ENCODE measurements at places on chromosomes 4 and X. TPM values are rescaled to one million over a fixed set of nuclear protein-coding genes. Genes with fewer than 3 reads are reported as not detected.

The MAGEB17 gene
- total RNA-seq = not detected

The AREG gene
- total RNA-seq = not detected

The SEPTIN6 gene
- 63.6 TPM for total RNA-seq

The SPATA4 gene
- under 0.01 TPM for total RNA-seq

The TBX22 gene
- total RNA-seq = not detected

The TEX11 gene
- total RNA-seq = 1.5 TPM

The DUX4 gene
- total RNA-seq = not detected

The NPFFR2 gene
- not detected for total RNA-seq

The SPANXA2 gene
- not detected for total RNA-seq

The TLR10 gene
- not detected for total RNA-seq

The CACNA1F gene
- total RNA-seq = not detected

The YY2 gene
- 2.1 TPM for total RNA-seq

The TMEM35A gene
- 4.2 TPM for total RNA-seq

The HPSE gene
- 0.30 TPM for total RNA-seq

The FAM13A gene
- total RNA-seq = 27.6 TPM

The OTC gene
- not detected for total RNA-seq

The TEX13C gene
- total RNA-seq = not detected

The PRDM5 gene
- 12.2 TPM for total RNA-seq

The NR0B1 gene
- total RNA-seq = not detected

The PRRG1 gene
- 13.1 TPM for total RNA-seq

The H2BW2 gene
- not detected for total RNA-seq

The RHOXF2 gene
- total RNA-seq = not detected

The DGAT2L6 gene
- not detected for total RNA-seq

The FANCB gene
- 4.5 TPM for total RNA-seq

The RIBC1 gene
- 0.14 TPM for total RNA-seq

The MAGEA10 gene
- not detected for total RNA-seq

The MAGEB10 gene
- total RNA-seq = not detected

The ADGRL3 gene
- total RNA-seq = 0.32 TPM

The NXF2B gene
- not detected for total RNA-seq

Data from smooth muscle cell of the umbilical artery (primary cell).